ENCODE measurements at places on chromosomes 11 and 22. TPM values are rescaled to one million over a fixed set of nuclear protein-coding genes. Genes with fewer than 3 reads are reported as not detected.

The P4HA3 gene
- polyA plus RNA-seq, result 1.3 TPM

- no peak for DNase-seq
Observed at GRCh38 chr11:131683666-131684065, 313.3 kb downstream of the NTM start.

The KREMEN1 gene
- 26.3 TPM for polyA plus RNA-seq

GRCh38 chr11:69002570-69003231, 10.3 kb downstream of the MRGPRF start:
- DNase-seq, result no peak

The NXPE2 gene
- polyA plus RNA-seq, result 0.06 TPM

- no peak for DNase-seq
Observed at GRCh38 chr11:8706673-8707432, 24.3 kb downstream of the RPL27A start.

- no peak for DNase-seq
Observed at GRCh38 chr11:119375337-119376196, 5.9 kb downstream of the USP2 start.

- peak; percentile 54 for DNase-seq
Observed at GRCh38 chr11:67372321-67372992, 941 bp downstream of the CLCF1 start.

The IGLL1 gene
- 0.60 TPM for polyA plus RNA-seq

DNA sequence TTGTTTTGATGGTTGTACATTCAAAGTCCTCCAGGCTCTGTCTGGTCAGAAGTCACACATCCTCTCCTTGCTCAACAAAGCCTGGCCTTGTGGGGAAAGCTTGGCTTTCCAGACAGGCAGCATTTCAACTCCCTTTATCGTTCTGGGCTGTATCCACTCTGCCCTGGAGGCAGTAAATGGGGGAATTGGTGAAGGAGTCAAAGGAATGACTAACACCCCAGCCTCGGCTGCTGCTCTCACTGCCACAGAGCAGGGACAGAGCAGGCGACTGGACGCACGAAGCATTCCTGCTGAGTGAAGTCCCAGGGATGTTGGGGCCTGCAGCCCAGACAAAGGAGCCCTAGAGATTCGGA, 52.8 kb downstream of the WNT11 start:
- no peak for DNase-seq

The SAAL1 gene
- 22.7 TPM for polyA plus RNA-seq

The SCGB2A2 gene
- polyA plus RNA-seq, result not detected

The SCT gene
- polyA plus RNA-seq, result 131 TPM

DNA sequence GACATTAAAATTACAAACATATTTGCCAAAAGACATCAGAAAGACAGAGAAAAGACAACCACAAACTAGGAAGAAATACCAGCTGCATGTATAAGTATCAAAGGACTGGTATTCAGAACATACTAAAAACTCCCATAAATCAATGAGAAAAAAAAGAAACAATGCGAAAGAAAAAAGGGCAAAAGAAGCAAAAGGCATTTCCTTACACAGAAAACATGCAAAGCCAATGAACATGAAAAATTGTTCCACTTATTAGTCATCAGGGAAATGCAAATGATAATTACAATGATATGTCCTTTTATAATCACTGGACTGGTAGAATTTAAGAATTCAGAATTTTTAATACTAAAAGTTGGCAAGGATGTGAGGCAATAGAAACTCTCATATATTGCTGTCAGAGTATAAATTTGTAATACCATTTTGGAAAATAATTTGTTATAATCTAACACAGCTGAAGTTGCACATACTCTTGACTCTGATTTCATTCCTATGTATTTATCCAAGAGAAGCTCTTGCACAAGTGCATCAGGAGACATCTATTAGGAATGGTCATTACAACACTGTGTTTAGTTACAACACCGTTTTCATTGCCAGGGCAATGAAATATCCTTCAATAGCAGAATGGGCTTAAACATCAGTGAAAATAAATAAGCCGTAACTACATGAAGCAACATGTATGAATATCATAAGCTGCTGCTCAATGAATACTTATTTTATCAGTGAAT, 279.7 kb downstream of the SWAP70 start:
- peak; percentile 6 for DNase-seq

GRCh38 chr22:36611241-36611976, 82.4 kb upstream of the EIF3D start:
- no peak for DNase-seq

- no peak for DNase-seq
Observed at GRCh38 chr11:69348414-69349235, 54.7 kb downstream of the MYEOV start.

GRCh38 chr11:64252003-64252872, 908 bp downstream of the PLCB3 start:
- DNase-seq, result peak; percentile 92

DNA sequence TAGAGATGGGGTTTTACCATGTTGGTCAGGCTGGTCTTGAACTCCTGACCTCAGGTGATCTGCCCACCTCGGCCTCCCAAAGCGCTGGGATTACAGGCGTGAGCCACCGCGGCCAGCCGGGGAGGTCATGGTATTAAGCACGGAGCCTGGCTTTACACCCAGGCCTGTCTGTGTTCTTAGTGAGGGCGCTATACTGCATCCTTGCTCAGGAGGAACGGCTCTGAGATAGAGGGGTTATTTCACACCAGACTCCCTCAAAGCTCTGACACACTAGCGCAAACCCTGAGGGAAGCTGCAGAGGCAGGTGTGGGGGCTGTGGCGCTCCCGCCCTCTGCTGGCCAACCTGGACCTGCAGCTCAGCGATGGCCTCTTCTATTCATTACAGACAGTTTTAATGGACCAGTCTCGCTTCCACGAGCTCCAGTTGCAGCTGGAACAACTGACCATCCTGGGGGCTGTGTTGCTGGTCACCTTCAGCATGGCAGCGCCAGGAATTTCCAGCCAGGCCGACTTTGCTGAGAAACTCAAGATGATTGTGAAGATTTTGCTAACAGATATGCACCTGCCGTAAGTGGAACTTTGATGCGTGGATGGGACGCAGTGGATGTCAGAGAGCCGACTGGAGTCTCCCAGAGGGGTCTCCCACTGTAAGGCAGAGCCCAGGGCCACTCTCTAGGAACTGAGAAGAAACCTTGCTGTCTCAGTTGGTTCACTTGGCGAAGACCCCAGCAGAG, 26.2 kb downstream of the TCP11L1 start:
- DNase-seq, result peak; percentile 57

DNA sequence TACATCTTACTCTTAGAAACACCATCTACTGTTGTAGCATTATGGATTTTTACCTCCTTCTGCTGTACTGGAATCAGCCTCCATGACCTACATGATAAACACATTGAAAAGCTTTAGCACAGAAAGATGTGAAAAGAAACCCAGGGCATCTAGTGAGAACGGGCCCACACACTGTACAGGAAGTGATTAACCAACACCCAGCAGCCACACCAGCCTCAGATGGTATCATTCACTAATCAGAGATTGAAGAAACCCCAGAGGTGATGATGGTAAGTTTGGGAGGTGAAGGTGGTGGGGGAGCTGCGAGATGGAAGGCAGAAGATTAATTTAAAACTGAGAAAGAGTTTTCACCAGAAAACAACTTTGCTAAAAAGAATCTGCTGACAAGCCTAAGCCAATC, 46.1 kb downstream of the RASSF10 start:
- DNase-seq, result no peak

GRCh38 chr22:24592851-24593558, at the start of gene LRRC75B:
LRRC75B (minus strand) TSS chr22:24593073; CDS start chr22:24593039, 34 bp downstream.
- peak; percentile 96 for DNase-seq

The MAJIN gene
- 0.09 TPM for polyA plus RNA-seq

DNA sequence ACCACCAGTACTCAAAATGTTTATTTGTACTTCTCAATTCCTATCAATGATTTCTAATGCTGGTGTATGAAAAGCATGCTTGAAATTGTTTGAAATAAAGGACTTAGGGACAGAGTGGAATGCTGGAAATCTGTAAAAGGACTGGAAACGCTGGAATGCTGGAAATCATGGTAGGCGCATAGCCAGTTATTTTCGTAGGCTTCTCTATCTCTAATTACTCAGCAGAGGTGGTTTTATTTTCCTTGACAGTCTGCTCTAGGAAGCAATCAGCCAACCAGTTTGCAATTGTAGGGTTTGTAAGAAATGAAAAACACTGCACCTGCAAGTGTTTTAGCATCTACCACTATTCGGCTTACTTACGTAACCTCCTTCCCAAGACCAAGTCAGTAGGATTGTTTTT, 788 bp downstream of the LIN7C start:
- no peak for DNase-seq

The APOL4 gene
- 7.8 TPM for polyA plus RNA-seq

DNA sequence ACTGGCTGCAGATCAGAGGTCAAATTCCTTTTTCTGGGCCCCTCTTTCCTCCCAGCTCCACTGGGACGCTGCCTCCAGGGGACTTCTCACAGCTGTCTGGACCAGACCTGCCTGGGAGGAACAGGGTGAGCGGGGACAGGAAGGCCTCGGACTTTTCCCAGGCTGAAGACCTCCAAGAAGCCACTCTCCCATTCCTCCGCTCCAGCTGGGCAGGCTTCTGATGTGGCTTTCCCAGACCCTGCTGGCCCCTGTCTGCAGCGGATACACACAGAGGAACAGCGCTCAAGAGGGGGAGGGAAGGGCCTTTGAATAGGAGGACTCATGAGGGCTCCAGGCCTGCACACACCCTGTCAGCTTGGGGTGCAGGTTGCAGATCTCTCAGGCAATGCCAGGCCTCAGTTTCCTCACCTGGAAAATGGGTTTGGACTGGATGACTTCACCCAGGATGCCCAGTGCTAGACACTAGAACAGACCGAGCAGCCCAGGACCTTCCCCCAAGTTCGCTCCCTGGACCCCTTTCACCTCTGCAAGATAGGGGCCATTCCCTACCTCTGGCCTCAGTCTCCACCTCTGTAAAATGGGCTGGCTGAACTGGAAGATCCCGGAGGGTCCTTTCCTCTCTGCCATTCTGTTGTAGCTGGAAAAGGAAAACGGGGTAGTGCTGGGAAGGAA, 36.6 kb downstream of the MB start:
- no peak for DNase-seq

DNA sequence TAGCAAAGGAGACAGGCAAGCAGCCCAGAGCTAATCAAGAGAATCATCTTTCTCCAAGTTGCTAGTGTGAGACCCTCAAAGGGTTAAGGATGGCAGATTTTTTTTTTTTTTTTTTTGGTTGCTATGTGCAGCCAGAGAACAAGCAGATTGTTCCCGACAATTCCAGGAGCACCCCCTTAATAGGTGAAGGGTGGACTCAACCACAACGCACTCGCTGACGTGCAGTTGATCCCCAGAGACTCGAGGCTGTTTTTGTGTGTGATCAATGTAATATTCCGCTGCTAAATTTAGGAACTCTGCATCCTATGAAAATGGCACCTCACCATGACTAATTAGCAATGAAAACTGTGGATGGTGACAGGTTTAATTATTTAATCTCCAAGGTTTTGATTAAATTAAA, 789.0 kb downstream of the KCNA4 start:
- DNase-seq, result no peak

GRCh38 chr22:39170825-39171622, 18.5 kb upstream of the CBX7 start:
- peak; percentile 70 for DNase-seq

The GRIK4 gene
- 0.94 TPM for polyA plus RNA-seq

- no peak for DNase-seq
Observed at GRCh38 chr11:106684944-106685343, 333.3 kb downstream of the GUCY1A2 start.

GRCh38 chr11:122248131-122248530, 132.1 kb upstream of the BLID start:
- no peak for DNase-seq

- no peak for DNase-seq
Observed at GRCh38 chr22:32309585-32310251, 47.9 kb upstream of the RFPL3 start.

GRCh38 chr11:75477614-75477935, 44.6 kb upstream of the KLHL35 start:
- DNase-seq, result no peak

DNA sequence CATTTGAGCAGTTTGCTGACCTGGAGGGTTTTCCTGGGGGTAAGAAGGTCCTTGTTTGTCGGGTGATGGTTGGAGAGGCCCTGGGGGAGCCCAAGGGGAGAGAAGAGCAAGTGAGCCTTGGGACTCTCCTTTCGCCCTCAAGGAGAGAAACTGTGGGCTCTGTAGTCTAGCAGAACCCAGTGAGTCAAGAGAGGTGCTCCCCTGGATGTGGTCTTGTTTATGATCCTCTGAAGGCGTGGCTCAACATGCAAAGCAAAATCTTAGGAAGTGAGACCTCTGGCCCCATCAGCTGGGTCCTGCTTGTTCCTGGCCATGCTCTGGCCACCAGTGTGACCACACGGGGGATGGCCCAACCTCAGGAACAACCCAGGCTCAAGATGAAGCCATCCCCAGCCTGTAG, 66.5 kb upstream of the ALX4 start:
- DNase-seq, result no peak

The SLC22A12 gene
- polyA plus RNA-seq, result 0.03 TPM

DNA sequence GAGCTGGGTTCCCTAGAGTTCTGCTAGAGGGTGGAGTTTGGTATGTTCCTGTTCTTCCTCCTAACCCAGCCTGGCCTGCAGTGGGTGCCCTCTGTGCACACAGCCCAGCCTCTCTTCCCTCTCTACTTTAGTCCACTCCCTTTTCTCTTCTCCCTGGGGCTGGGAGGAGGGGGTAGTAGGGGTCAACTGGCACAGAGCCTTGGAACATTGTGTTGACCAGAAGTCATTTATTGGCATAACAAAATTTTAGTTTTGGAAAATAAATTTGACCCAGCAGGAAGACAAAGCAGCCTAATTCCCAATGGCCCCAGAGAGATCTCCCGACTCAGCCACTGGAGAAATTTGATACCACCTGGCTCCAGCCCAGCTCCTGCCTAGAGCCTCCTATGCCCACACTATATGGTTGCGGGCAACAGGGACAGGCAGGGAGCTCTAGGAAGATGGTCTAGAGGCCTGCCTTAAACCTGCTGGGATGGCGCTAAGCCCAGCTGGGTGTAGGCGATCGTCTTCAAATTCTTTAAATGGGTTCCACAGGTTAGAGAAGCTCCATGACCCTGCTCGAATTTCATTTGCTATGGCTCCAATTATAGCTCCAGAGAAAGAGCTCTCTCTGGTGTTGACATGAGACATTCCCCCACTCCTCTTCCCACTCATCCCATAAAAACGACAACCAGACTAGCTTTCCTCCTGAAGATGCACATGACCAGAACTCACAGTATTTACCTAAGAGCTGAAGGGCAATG, 9.9 kb downstream of the PCSK7 start:
- DNase-seq, result no peak
